Stimulated activated CD4-positive, alpha-beta T cell treated with anti-CD3 and anti-CD28 coated beads, Interleukin-4, amount 100 ng/mL, for 1 hour (primary cell): ENCODE measurements at places on chromosomes 2 and 18.

DNA sequence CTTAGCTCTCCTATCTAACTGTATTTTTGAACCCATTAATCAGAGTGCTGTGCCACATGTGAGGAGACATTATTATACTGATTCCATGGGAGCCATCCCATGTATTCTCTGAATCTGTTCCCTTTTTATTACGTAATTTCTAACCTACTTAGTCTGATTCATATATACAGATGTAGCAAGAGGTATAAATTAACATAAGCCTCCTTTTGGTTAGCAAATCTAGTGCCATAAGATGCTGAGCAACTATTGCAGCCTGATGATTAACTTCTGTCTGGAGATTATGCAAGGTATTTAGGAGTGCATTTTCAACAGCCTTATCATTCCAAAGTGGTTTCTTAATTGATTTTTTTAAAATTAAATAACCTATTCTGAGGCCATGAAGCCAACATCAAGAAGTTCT, 114.1 kb upstream of the MSH2 start:
- no peak for DNase-seq

DNA sequence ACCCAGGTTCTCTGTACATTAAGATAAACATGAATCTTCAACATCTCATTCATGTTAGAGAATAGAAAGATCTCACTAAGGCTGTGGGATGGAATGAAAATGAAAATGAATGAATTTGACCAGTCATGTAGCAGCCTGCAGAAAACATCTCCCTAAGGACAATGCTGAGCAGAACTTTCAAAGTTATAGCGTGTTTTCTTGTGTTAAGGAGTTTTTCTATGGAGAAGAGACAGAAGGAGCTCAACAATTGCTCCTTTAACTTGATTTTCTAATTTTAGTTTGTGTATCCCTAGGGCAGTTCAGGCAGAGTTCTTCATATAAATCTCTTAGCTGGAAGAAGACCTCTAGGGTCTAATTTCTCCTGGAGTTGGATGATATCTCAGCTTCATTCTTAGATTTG, 45.2 kb upstream of the PDCL3 start:
- DNase-seq = no peak

DNA sequence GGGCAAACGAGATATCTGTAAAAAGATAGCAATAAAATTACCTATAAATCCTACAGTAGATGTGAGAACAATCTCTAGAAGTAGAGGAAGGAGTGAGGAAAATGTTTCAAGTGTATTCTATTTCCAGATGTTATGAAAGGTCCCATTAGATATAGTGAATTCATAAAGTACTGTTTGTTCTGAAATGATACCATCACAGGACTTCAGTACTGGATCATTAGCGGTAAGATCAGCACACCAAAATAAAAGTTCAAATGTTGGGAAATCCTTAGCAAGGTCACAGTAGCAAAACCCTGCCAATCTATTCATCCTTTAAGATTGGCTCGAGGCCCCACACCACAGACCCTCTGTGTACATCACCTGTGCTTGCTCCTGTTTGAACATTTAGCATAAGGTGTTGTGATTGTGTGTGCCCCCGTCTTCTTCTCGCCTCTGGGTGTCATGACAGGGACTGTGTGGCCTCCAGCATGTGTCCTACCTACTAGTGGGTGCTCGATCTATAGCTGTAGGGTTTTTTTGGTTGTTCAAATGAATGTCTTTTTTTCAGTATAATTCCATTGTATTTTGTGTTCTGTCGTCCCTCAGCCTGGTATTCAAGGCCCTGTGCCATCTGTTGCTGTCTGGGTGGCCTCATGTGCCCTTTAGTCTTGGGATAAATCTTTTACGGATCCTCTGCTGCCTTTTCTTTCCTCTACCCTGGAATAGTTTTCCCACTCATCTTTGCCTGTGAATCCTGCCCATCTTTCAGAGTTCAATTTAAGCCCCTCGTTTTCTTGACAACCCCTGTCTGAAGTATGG, 9.1 kb downstream of the MFSD6 start:
- no peak for DNase-seq

GRCh38 chr2:24452502-24452885, 38.6 kb upstream of the NCOA1 start:
- no peak for DNase-seq

DNA sequence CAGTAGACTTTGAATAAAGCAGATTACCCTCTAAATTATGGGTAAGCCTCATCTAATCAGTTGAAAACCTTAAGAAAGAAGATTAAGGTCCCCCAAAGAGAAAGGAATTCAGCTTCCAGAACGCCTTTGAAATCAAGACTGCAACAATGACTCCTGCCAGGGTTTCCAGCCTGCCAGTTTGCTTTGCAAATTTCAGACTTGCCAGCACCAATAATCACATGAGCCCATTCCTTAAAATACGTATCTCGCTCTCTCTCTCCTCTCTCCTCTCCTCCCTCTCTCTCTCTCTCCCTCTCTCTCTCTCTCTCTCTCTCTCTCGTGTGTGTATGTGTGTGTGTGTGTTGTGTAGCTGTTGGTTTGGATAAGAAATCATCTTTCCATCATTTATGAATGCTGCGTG, 184.2 kb downstream of the PDE1A start:
- no peak for DNase-seq

DNA sequence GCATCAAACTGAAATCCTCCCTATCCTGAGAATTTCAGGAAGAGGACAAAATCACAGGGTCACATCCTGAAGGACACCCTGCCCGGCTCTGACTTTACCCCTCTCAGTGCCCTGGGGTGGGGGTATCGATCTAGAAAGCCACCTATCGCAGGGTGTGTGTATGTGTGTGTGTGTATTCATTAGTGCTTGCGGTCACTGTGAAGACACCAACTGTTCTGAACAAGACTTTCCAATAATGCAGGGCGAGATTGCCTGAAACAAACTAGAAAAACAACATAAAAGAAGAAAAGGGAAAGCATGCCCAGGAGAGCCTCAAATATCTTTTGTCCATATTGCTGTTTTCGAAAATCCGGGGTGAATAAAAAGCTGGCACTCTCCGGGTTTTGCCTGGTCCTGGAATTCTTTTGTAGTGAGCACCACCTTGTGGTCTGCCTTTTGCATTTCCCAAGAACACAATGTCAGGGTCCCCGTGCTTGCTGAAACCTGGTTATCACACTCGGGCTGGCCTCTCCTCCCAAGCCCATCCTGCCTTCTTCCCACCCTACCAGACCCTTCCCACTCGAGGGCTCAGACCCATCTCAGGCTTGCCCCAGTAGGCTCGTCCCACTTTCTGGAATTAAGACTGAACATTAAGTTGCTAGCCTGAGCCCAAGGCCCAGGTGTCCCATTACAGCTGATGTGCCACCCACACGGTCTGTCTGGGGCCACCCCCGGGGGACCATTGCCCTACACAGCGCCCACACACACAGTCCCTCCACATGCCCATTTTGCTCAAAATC, 25.0 kb upstream of the COPS8 start:
- DNase-seq = no peak

GRCh38 chr2:98818164-98818563, 87.2 kb upstream of the MGAT4A start:
- no peak for DNase-seq

DNA sequence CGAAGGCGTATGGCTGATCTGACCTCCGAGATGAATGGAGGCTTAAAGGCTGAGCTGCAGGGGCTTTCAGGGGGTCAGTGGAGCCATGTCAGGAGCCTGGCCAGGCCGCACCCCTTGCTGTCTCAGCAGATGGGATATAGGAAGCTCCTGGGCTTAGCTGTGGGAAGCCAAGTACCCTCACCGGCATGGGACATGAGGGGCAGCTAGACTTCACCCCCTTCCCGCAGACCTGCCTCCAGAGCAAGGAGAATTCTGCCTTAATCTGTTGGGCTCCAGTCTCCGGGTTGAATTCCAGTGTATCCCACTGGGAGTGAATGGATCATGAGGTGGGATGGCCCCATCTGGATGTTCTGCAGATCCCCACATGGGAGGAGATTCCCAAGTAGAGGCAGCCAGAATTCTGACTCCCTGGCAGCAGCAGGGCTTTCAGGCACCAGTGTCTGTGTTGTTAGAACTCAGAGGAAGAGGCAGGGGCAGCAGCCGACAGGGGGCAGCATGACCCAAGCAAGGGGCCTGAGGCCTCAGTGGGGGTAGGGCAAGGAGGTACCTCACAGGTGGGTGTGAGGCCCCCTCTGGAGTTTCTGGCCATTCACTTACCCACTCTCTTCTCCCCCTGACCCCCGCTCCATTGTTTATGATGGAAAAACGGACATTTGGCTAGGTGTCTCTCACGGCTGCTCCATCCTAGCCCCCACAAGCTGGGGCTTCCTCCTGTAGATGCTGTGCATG, 19.1 kb downstream of the CAPG start:
- DNase-seq = peak; percentile 77

- DNase-seq = no peak
Measured at GRCh38 chr2:106201661-106202060, 7.6 kb upstream of the UXS1 start.

DNA sequence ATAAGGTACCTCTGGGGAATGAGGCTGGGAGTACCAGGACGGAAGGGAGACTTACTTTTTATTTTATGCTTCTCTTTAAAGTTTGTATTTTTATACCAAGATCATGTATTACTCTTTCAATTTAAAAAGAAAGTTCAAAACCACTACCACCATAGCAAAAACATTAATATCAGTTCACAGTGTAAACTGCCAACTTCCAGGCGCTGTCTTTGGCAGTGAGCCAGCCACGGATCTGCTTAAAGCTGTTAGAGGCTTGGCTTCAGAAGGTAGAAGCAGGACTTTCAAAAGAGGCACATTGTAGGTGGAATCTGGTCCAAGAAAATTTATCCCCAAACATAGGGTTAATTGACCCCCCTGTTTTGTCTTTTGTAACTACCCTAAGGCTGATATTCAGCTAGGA, 74.8 kb downstream of the B3GNT2 start:
- no peak for DNase-seq

DNA sequence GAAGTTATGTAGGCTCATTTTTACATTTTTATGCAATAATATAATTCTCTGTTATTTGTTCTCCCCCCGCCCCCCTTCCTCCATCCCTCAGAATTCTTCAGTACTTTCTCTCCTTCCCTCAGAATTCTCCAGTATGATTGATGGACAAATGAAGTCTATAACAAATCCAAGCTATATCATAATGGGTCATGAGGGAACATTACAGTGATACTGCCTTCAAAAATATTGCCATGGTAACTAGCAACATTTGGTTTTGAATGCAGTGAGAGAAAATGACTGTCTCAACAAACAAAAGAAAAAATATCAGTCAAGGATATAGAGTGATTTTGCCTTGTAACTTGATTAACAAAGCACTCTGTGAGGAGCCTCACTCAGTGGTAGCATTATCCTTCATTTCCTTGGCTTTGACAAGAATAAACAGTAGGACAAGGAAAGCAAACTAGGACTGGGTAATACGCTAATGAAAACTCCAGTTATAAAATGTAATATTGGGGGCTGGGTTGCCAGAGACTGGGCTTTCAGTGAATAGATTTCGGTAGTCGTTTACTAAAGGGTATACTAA, 392.9 kb upstream of the CRIM1 start:
- DNase-seq = no peak

DNA sequence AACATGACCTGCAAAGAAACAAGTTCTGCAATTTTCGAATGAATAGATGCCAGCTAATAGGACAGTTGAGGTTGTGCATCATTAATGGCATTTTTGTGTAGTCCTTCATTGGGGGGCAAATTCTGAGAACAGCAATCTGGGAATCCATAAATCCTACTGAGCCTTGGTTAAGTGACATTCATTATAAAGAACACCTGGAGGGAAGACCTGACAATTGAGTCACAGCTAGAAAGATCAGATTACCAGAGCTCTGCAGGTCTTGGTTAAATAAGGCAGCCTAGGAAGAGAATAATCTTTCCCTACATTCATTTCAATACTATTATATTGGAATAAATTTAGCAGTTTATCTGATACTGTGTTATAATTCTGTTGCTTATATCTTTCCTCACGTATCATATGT, 14.3 kb downstream of the KCNH7 start:
- DNase-seq = no peak

GRCh38 chr2:14735696-14736095, 103.2 kb downstream of the LRATD1 start:
- no peak for DNase-seq

DNA sequence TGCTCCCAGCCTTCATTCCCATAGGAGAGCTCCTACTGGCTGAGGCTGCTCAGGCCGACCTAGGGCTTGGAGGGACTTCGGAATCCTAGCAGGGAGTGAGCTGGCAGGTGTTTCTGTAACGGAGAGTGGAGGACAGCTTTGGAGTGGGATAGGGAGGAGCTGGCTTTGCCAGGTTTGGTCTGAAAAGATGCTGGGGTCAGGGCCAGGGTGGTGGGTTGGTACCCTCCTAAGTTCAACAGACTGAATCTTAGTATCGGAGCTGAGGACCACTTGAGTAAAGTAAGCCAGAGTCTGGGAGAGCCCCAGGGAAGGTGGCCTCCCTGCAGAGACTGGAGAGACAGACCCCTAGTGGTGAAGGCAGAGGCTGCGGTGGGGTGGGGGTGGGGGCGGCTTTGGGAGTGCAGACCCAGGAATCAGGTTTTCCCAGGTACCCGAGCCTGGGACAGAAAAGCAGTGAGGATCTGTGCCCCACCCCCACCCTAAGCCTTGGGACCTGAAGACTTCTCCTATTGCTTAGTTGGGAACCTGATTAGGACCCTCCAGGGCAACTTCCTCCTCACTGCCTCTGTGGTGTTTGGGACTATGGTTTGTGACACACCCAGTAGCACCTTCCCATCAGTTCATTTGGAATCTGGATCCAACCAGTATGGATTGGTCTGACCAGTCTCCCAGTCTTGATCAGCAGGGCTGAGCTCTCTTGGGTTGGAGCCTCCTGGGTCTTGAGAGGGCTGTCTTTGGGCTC, 3.0 kb downstream of the CNNM4 start:
- peak; percentile 6 for DNase-seq

- DNase-seq = no peak
Measured at GRCh38 chr18:7146067-7146466, 28.5 kb upstream of the LAMA1 start.

DNA sequence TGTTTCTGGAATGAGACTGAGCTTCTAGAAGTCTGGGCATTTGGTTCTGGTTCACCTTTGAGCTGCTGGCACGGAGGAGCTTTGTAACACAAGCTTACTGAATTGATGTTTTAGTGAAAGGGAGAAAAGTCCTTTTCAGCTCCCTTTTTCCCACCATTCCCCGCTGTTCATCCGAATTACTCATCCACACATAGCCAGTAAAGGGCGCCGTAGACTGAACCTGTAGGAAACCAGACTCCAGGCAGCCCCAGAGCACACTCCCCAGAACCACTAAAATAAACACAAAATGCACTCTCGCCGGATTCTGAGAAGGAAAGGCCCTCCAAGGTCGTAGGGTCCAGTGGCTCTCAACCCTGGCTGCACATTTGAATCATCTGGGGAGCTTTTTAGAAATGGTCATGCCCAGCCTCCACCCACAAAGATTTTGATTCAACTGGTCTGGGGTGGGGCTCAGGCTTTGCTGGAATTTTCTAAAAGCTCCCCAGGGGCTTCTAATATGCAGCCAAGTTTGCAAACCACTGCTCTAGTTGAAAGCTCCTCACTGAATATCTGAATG, 29.6 kb downstream of the TCF7L1 start:
- no peak for DNase-seq

GRCh38 chr2:237574894-237575868, 8.8 kb downstream of the PRLH start:
- no peak for DNase-seq

DNA sequence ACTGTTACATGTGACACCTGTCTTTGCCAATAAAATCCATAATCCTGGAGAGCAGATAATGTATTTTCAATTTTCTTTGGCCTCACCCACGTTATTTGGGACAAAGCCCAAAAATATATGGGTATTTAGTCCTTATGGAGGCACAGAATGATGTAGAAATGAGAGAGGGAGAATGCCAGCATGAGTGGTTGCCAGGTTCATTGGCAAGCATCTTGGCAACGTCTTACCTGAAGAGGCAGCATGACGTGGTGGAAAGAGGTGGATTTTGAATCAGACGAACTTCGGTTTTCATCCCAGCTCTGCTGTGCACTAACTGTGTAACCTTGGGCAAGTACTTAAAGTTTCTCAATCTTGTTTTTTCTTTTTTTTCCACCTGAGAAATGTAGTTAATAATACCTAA, 969.6 kb upstream of the PIK3C3 start:
- no peak for DNase-seq
